ENCODE measurements at places on chromosomes 2 and 18.

DNA sequence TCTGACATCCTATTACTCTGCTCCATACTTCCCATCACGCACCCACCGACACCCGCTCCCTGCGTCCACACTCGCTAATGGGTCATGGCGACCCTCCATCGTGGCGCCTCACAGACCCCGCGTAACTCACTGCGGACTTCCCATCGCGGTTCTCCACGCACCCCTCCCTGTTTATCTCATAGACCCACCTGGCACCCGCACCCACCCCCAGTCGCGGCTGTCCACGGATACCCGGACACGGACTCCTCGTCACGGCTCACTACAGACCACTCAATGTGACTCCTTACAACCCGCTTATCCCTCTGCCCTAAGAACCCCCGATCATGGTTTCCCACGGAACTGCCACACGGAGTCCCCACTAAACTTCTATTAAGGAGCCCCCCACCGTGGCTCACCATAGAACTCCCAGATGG, 458 bp downstream of the CXXC1 start:
- DNase-seq, result no peak

- DNase-seq, result no peak
These were observed 384.5 kb upstream of the MMADHC start for GRCh38 chr2:149972066-149972465.

DNA sequence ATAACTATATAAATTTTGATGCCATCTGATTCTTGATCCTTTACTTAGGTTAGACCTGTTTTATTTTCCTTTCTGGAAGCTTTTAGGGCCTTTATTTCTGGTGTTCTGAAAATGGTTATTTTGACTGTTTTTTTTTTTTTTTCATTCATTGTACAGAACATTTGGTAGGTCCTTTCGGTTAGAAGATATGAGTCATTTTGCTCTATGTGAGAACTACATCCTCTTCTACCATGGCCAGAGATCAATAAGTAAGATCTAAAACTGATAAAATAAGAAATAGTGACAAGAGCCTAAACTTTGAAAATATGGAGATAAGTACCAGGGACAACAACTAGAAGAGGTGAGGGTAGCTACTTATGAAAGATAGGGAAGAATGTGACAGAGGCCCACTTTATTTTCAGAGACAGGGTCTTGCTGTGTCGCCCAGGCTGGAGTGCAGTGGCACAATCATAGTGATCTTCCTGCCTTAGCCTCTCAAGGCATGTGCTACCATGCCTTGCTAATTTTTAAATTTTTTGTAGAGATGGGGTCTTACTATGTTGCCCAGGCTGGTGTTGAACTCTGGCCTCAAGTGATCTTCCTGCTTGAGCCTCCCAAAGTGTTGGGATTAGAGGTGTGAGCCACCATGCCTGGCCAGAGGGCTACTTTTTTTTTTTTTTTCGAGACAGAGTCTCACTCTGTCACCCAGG, 66.5 kb downstream of the EIF2AK3 start:
- no peak for DNase-seq

DNA sequence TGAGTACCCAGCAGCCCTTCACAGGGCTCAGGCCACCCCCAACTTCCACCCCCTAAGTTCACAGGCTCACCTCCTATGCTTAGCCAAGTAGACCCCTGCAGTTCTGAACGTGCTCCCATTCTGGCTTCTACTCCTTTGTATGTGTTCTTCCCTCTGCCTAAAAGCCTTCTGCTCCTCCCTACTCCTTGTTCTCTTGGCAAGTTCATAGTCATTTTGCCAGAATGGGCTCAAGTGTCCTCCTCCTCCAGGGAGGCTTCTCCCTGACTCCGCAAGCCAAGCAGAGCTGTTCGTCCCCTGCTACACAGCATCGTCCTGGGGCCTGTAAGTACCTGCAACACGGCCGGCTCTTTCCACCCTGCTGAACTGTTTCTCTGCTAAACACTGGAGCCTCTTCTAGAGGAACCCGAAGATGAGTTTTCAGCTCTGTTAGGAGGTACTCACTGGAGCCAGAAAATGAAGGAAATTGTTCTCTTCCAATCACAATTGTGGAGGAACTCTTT, 14.6 kb upstream of the CETN1 start:
- DNase-seq, result no peak

GRCh38 chr2:10428924-10429323, 19.2 kb downstream of the ODC1 start:
- DNase-seq, result no peak
